ENCODE measurements at places on chromosomes 12 and 14. TPM values are rescaled to one million over a fixed set of nuclear protein-coding genes. Genes with fewer than 3 reads are reported as not detected.

The TMEM229B gene
- 1.3 TPM for total RNA-seq

The TAS2R9 gene
- not detected for total RNA-seq

The CFAP251 gene
- 1.0 TPM for total RNA-seq

- DNase-seq, result no peak
Observed at GRCh38 chr12:131102991-131103668, 149.4 kb downstream of the ADGRD1 start.

The ARHGEF25 gene
- total RNA-seq, result 7.4 TPM

The CCDC197 gene
- not detected for total RNA-seq

- DNase-seq, result no peak
Observed at GRCh38 chr12:19979584-19979983, 388.8 kb upstream of the PDE3A start.

The TDRD9 gene
- total RNA-seq, result 20.8 TPM

DNA sequence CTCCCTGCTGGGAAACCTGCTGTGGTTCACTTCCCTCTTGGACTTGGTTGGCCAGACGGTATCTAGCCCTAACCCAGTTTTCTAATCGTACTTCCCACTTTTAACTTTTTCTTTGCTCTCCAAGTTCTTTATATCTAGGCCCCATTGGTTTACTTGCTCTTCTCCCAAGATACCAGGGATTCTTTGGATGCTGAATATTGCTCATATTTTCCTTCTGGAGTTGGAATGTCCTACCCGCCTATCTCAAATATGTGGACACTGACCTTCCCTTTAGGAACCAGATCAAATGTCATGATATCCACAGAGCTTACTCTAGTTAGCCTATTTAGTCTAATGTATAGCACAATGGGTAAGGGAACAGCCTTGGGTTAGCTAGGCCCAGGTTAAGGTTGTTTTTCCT, 228.6 kb downstream of the DACT1 start:
- no peak for DNase-seq

The LRRK2 gene
- 7.1 TPM for total RNA-seq

DNA sequence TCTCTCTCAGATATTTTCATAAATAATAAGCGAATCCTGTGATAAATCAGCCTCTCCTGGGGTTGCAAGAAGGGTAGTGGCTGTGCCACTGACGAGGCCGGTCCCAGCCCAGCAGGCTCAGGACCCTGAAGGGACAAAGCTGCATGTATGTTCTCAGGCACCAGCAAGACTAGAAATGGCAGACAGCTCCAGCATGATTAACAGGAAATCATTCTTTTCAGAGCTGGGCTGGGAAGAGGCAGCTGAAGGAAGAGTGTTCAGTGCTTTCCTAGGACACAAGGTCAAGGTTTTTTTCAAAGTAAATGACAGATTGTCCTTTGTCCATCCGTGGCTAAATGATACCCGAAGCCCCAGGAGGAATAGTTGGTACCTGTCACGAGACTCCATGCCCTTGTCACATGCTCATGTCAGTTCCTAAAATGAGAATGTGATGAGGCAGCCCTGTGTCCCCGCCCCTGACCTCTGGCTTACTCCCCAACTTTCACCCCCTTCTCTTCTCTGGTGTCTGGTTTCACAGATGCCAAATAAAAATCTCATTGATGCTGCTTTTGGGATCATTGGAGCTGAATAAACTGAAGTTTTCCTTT, 65.1 kb downstream of the PPP1R36 start:
- DNase-seq, result no peak

The ADCY4 gene
- 25.5 TPM for total RNA-seq

- DNase-seq, result no peak
Observed at GRCh38 chr12:123076604-123077297, 74.1 kb downstream of the PITPNM2 start.

DNA sequence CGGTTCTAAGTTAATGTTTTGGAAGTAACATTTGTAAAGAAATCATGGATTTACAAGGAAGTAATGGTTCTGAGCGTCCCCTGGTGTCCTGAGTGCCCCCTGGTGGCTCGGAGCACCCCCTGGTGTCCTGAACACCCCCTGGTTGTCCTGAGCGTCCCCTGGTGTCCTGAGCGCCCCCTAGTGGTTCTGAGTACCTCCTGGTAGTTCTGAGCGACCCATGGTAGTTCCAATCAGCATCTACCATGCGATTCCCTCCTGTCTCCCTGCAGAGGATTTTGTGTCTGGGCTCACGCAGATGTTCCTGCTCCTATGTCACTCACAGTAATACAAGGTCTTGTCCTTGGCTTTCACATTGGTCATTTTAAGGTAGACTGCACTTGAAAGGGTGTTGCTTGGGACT, 1352.9 kb downstream of the TMEM121 start:
- no peak for DNase-seq

DNA sequence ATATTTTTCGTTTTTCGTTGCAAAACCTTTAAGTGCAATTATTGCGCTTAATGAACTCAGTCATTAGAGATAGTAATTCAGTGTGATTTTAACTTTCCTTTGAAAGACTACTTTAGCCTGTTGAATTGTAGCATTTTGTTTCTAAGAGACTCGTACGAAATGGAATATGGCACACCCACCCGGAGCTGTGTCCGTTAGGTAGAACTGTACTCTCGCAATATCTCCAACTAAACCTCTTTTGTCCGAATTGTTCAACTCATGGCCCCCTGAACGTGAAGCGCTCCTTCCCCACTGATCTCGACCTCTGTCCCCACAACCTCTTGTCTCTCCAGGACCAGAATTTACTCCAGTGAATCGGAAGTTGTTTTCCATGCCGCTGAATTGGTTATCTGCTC, 800 bp downstream of the PCNX4 start:
- no peak for DNase-seq

The KDM2B gene
- total RNA-seq, result 9.5 TPM

The PZP gene
- total RNA-seq, result not detected

DNA sequence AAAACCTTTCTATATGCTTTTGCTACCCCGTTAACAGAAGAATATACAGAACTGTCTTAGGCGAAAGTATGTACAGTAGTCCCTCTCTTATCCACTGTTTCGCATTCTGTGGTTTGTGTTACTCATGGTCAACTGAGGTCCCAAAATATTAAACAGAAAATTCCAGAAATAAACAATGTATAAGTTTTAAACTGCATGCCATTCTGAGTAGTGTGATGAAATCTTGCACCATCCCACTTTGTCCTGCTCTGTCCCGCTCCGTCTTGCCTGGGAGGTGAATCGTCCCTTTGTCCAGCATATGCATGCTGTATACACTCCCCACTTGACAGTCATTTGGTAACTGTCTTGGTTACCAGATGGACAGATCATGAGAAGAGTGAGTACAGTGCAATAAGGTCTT, 70.1 kb upstream of the STRN3 start:
- DNase-seq, result no peak

- DNase-seq, result no peak
Observed at GRCh38 chr14:59282378-59282765, 93.9 kb downstream of the DAAM1 start.

The LGALS3 gene
- 178 TPM for total RNA-seq

The A2M gene
- total RNA-seq, result 683 TPM

DNA sequence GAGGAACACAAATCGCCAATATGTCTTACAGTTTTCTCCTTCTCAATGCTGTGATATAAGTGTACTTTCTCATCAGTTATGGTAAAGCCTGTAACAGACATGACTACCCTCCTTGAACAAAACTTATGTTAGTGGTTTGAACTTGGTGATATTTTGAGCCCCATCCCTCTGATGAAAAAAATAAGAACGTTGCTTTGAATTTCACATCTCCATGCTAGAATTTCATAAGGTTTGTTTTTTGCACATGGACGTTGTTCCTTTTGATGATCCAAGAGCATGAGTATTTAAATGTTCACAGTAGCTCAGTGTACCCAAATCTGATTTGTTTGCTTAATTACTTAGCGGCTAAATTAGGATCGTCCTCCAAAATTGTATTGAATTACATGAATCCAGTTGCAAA, at the start of gene SLC15A5:
Gene SLC15A5 (minus strand): TSS at position 101 of the 400 bp plus-strand sequence. CDS start 0 bp downstream, at position 101.
- DNase-seq, result no peak

- DNase-seq, result no peak
Observed at GRCh38 chr14:101412739-101413138, 148.6 kb upstream of the DIO3 start.

DNA sequence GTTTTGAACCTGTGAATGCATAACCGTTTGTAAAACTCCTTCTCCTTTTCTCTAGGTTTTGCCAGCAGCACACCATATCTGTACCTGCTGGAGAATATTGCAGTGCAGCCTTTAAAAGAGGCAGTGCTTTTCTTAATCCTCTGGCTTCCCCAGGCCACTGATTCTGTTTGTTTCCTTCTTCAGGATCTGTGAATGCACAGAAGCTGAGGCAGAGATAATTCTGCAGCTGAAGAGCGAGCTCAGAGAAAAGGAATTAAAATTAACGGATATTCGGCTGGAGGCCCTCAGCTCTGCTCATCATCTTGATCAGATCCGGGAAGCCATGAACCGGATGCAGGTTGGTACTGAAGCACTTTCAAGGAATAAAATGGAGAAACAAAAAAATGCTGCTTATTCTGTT, 348.7 kb downstream of the NAV3 start:
- DNase-seq, result no peak

DNA sequence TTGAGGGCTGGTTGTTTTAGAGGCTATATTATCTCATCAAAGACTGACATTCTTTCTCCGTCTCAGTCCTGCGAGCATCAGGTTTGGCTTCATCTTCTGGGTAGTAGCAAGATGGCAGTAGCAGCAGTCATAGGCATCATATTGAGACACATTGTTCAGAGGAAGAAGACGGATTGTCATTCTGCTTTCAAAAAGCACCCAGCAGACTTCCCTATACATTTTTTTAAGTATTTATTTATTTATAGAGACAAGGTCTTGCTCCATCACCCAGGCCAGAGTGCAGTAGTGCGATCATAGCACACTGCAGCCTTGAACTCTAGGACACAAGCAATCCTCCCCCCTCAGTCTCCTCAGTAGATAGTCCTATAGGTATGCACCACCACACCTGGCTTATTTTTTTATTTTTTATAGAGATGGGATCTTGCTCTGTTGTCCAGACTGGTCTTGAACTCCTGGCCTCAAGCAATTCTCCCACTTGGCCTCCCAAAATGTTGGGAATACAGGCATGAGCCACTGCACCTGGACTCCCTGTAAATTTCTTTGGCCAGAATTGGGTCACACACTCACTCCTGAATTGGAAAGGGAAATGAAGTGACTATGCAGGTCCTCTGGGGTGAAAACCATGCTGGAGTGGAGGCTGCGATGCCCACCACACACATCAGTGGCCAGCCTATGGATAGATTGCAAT, 125.4 kb downstream of the SLC38A6 start:
- DNase-seq, result no peak

DNA sequence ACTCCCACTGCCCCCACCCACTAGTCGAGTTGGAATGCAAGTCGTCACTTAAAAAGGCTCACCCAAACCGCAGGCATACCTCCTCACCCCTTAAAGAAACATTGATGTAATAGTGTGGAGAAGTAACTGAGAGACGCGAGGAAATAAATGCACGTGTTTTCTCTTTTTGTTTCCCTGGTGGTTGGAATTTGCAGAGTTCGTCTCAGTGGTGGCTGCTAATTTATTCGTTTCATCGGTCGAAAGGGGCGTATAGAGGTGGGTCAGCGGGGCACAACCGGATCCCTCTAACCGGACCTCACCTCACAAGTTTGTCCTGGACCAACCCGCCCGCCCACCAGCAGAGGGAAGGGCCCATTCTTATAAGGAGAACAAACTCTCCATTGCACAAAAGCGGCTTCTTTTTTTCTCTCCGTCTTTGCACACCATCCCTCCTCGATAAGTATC, 5.0 kb upstream of the NPAS3 start:
- DNase-seq, result no peak

GRCh38 chr14:104370256-104370870, 209.2 kb upstream of the C14orf180 start:
- no peak for DNase-seq

DNA sequence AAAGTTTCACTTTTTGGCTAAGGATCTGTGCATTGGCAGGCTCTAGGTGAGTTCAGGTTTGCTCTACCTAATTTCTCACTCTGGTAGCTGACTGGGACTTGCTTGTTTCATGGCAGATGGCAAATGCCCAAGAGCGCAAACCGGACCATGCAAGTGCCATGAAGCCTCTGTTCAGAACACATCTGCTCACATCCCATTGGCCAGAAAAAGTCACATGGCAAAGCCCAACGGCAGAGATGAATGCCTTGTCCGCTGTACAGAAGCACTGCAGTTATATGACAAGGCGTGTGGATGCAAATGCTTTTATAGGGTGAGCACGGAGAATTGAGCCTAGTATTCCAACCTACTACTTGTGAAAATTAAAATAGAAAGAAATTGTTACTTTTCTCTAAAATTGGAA, 202.2 kb upstream of the HMGA2 start:
- DNase-seq, result no peak

DNA sequence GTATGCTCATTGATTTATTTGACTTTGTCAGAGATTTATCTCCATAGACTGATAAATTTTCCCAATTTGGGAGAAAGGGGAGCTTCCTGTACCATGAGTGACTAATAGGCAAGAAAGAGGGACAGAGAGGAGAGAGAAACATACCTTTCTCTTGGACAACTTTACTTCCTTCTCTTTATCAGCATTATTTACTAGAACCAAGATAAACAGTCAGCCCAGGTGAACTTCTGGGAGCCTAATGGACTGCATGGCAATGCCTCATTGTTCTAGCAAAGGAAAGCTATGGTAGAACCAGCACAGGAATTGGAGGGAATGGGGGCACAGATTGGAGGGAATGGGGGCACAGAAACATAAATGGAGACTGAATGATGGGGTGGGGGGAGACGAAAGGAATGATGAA, 63.4 kb upstream of the STXBP6 start:
- DNase-seq, result no peak

DNA sequence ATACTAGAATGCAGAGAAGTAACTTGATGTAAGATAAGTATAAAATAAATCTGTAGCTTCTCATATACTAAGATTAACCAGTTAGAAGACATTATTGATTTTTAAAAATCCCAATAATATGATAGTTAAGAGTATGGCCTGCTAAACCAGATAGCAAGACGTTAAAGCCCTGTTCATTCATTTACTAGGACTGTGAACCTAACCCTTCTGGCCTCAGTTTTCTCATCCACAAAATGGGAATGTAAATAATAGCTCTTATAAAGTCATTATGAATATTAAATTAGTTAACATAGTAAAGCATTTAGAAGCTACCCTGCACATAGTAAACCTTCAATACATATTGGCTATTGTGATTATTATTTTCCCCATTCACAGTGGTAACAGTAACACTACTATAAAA, 6.0 kb upstream of the PRMT5 start:
- DNase-seq, result no peak

All from right atrium auricular region (tissue), 2 donors.